ENCODE measurements at places on chromosomes 5 and 9.

GRCh38 chr9:135069558-135070197 is 17.8 kb upstream of the OLFM1 start:
- DNase-seq, result no peak

- peak; percentile 71 for DNase-seq
Measured at GRCh38 chr5:172453206-172453985, 929 bp downstream of the SH3PXD2B start.

- DNase-seq, result no peak
Measured at GRCh38 chr5:56023296-56023695, 28.5 kb upstream of the IL6ST start.

DNA sequence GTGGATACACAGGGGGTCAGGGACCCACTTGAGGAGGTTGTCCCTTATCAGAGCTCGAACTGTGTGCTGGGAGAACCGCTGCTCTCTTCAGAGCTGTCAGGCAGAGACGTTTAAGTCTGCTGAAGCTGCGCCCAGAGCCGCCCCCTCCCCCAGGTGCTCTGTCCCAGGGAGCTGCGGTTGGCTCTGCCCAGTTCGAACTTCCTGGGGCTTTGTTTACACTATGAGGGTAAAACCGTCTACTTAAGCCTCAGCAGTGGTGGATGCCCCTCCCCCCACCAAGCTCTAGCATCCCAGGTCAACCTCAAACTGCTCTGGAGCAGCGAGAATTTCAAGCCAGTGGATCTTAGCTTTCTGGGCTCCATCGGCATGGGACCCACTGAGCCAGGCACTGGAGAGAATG is 15.9 kb downstream of the SRD5A1 start:
- no peak for DNase-seq

DNA sequence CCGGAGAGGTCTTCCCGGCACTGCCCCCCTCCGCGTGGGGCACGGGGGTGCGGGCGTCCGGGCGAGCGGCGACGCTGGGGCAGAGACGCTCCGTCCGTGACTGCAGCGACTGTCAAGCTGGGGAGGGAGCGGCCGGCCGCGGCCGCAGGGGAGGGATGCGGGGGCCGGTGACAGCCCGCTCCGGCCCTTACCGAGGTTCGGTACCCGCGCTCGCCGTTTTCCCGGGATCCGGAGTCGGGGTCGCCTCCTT is 400 bp downstream of the KDM4C start:
- no peak for DNase-seq

GRCh38 chr9:12274577-12274976 is 418.6 kb upstream of the TYRP1 start:
- no peak for DNase-seq

DNA sequence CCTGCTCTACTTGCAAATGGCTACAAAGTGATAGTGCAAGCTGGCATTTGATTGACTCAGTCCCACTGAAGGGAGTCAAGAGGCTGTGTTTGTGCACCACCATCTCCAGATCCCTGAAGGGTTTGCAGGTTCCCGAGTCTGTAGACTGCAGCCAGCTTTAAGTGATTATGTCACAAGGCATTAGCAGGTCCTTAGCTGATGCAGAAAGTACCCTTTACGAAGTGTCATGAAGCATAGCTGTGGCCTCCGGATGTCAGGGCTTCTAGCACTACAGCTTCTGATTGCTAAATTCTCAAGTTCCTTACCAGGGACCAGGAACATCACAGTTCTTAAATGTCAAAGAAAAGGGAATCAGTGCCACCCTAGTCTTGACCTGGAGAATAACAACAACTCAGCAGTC is 311.3 kb upstream of the TRPC7 start:
- DNase-seq, result no peak

DNA sequence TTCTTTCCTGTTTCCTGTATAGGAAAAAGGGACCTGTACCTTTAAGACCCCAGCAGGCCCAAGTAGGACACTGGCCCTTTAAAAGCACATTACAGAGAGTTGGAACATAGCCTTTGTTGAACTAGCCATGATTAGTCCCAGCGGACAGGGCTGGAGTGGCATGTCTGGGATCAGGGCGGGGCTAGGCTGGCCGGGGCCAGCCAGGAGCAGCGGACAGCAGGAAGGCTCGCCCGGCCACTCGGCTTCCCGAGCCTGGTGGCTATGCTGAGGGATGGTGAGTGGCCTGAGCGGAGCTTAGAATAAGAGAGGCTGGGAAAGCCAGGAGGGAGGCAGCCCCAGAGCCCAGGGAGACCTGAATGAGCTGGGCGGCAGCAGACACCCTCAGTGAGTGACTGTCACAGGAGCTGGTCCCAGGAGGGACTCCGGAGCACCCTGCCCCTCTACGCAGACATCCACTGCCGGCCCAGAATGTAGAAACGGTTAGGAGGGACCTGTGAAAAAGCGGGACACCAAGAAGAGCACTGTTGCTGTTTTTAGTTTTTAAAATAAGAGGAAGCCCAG is 92.1 kb downstream of the DAB2IP start:
- peak; percentile 81 for DNase-seq

DNA sequence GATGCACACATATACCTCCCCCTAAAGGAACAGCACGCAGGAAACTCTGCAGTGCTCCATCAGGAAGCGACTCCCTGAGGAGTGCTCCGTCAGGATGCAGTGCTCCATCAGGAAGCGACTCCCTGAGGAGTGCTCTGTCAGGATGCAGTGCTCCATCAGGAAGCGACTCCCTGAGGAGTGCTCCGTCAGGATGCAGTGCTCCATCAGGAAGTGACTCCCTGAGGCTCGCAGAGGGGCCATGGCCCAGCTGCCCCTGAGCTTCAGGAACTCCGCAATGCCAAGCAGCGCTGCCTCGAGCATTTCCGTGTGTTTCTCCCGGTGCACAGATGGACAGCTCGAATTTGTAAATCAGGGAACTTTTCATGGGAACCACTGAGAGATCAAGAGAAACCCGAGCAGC is 88.1 kb downstream of the PAX5 start:
- DNase-seq, result no peak
